ENCODE measurements at places on chromosomes 12 and 14. TPM values are rescaled to one million over a fixed set of nuclear protein-coding genes. Genes with fewer than 3 reads are reported as not detected.

DNA sequence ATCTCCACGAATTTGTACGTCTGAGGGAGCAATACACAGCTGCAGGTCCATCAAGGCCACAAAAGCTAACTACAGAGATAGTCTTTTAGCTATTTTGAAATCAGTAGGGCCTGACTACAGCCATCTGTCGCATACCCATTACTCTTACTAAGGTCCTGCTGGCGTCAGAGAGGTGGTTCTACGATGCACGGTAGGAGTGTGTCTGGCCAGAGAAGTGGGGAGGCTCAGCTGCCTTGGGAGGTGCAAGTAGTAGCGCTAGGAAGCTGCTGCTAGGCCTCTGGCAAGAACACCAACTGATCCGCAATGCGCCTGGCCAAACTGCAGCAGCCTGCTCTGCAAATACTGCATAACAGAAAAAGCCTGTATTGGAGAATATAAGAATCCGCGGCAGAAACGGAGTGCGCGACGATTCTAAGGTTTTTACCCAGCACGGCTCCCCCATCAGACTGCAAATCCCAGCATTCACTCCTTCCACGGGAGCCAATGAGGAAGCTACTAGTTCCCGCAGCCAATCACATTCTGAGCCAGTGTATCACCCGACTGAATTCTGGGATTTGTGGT is 743 bp upstream of the CAND1 start:
- H3K4me3 ChIP-seq: peak overlapping the region; percentile 91
- peaks cover 9% of the 10 kb centered on the region for H3K36me3 ChIP-seq
- DNase-seq: peak; percentile 97
- H3K27me3 ChIP-seq: no peaks in the 10 kb centered on the region

GRCh38 chr12:63826006-63826585 is 18.4 kb upstream of the SRGAP1 start:
- no peak overlapping the region for H3K27ac ChIP-seq
- no peaks in the 10 kb centered on the region for H3K36me3 ChIP-seq
- no peak overlapping the region for H3K4me3 ChIP-seq
- no peak for DNase-seq

DNA sequence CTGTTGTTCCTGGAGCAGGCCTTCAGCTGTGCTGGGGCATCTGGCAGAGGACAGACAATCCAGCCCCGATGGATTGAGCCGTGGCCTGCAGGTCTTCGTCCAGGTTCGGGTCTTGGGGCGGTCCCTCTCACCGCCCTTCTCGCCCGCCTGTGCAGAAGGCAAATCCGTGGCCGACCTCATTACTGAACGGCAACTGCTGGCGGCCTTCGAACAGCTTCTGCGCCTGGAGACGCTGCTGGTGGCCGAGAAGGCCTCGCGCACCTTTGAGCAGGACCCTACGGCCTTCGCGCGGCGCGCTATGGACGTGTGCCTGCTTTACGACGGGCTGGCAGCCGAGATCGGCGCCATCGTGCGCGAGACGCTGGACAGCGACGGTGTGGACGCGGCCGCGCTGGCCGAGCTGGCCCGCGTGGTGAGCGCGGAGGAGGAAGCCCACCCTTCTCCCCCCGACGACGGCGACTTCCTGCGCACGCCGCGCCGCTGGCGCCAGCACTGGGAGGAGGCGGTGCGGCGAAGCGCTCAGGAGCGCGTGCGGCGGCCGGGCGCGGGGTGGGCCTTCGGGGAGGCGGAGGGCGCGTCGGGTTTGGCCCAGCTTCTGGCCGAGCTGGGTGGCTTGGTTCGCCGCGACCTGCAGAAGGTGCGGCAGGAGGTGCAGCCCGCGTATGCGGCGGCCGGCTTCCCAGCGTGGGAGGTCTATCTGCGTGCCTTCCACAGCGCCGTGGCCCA is 7.6 kb downstream of the EXOC3L4 start:
- no peaks in the 10 kb centered on the region for H3K4me1 ChIP-seq
- H3K27me3 ChIP-seq: no peaks in the 10 kb centered on the region
- H3K27ac ChIP-seq: no peak overlapping the region
- no peak overlapping the region for H3K4me3 ChIP-seq
- H3K36me3 ChIP-seq: no peaks in the 10 kb centered on the region

- H3K36me3 ChIP-seq: no peaks in the 10 kb centered on the region
- H3K4me3 ChIP-seq: no peak overlapping the region
- no peak for DNase-seq
- no peak overlapping the region for H3K27ac ChIP-seq
Observed at GRCh38 chr14:90140298-90140955, 78.6 kb downstream of the KCNK13 start.

Gene DEPDC4
- total RNA-seq: 3.4 TPM

Gene SPX
- 0.57 TPM for total RNA-seq

Gene GPR65
- total RNA-seq: not detected
